Stimulated activated naive CD8-positive, alpha-beta T cell treated with anti-CD3 and anti-CD28 coated beads, Interleukin-15, amount 100 ng/mL, for 72 hours (primary cell): ENCODE measurements at places on chromosomes 1 and 21.

GRCh38 chr1:207821464-207822045, 69.7 kb downstream of the CD46 start:
- DNase-seq = no peak

DNA sequence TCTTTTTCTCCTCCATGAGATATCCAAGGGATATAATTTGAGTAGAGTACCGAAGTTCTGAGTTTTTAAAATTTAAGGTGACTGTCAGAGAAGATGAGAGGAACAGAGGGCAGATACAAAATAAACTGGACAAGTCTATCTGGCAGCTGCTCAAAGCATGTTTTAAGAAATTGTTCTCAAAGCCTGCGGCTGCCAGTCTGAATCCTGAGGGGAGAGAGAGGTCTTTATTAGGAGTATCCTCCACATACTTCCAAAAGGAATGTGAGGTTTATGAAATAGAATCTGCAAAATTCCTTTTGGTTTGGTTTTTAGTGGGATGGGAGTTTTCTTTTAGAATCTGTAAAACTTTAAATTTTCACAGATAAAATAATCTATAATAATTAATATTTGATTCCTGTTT, 41.3 kb downstream of the TTC13 start:
- no peak for DNase-seq

GRCh38 chr1:2590233-2591141, 3.9 kb downstream of the PRXL2B start:
- DNase-seq = no peak

- DNase-seq = no peak
These were observed 268.4 kb upstream of the DUSP10 start for GRCh38 chr1:222010306-222010705.

GRCh38 chr1:97050506-97050905, 328.9 kb downstream of the PTBP2 start:
- DNase-seq = no peak

GRCh38 chr1:86517336-86517735, 29.5 kb upstream of the CLCA4 start:
- no peak for DNase-seq

DNA sequence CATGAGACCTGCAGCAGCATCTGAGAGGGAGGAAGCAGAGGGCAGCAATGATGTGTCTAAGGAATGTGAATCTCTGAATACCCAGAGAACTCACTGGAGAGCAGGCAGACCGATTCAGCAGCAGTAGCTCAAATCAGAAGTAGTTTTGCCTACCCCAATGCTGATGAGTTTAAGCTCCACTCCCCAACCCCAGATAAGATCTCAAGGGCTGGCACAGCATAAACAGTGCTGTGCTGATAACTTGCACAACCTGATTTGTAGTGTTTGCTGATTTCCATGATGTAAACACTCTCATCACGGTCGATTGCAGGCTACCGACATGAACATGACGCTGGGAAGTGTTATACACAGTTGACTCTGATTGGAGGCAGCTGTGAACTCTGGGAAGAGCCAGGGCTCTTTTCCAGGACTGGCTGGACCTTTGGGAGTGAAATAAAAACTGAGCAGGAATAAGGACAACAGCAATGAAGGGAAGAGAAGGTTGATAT, 11.2 kb upstream of the HMGCS2 start:
- DNase-seq = no peak
